ENCODE measurements at places on chromosomes 12 and 14. TPM values are rescaled to one million over a fixed set of nuclear protein-coding genes. Genes with fewer than 3 reads are reported as not detected.

The CLEC1A gene
- 0.41 TPM for total RNA-seq

The NRXN3 gene
- not detected for total RNA-seq

The RPL10L gene
- total RNA-seq = not detected

The AMIGO2 gene
- 21.8 TPM for total RNA-seq

The PPM1H gene
- total RNA-seq = 22.9 TPM

The TMEM132C gene
- total RNA-seq = not detected

The HEATR5A gene
- 22.0 TPM for total RNA-seq

The PTPRR gene
- not detected for total RNA-seq

The OXA1L gene
- total RNA-seq = 71.3 TPM

The DEGS2 gene
- total RNA-seq = 4.9 TPM

The C1QL4 gene
- 2.1 TPM for total RNA-seq

The RECQL gene
- 42.3 TPM for total RNA-seq

The CIPC gene
- total RNA-seq = 20.3 TPM

The LBHD2 gene
- not detected for total RNA-seq

The NFATC4 gene
- 0.36 TPM for total RNA-seq

The ADAM21 gene
- total RNA-seq = 0.08 TPM

The DAAM1 gene
- 13.3 TPM for total RNA-seq

The OR6C2 gene
- not detected for total RNA-seq

The RTL1 gene
- total RNA-seq = not detected

The SIX4 gene
- total RNA-seq = 17.3 TPM

The SERPINA3 gene
- total RNA-seq = 5.7 TPM

The RFX4 gene
- total RNA-seq = not detected

The SLC41A2 gene
- 27.3 TPM for total RNA-seq

The MYO1A gene
- total RNA-seq = not detected

The KRT73 gene
- total RNA-seq = not detected

The UNC119B gene
- 26.0 TPM for total RNA-seq

The RNASE7 gene
- total RNA-seq = not detected

The BIN2 gene
- 0.39 TPM for total RNA-seq

The TUNAR gene
- total RNA-seq = 0.10 TPM

The IL22 gene
- total RNA-seq = not detected

The SYNDIG1L gene
- not detected for total RNA-seq

The SUSD6 gene
- total RNA-seq = 10.9 TPM

The OTOGL gene
- total RNA-seq = not detected

The RD3L gene
- not detected for total RNA-seq

The RERGL gene
- not detected for total RNA-seq

The MORN3 gene
- 0.72 TPM for total RNA-seq

The GPR162 gene
- total RNA-seq = 1.3 TPM

The PAH gene
- total RNA-seq = 0.51 TPM

The APOF gene
- 0.10 TPM for total RNA-seq

The WDHD1 gene
- total RNA-seq = 21.7 TPM

The LUM gene
- total RNA-seq = 0.23 TPM

The MOAP1 gene
- 6.9 TPM for total RNA-seq

The SMCO2 gene
- total RNA-seq = 0.36 TPM

The GEMIN2 gene
- total RNA-seq = 15.1 TPM

The COX14 gene
- total RNA-seq = 74.5 TPM

Data from Panc1 (cell line).